Fibroblast of the aortic adventitia (primary cell): ENCODE measurements at places on chromosomes 12 and 14.

- DNase-seq: peak; percentile 57
These were observed 114.2 kb downstream of the PCNX1 start for GRCh38 chr14:71021347-71022011.

DNA sequence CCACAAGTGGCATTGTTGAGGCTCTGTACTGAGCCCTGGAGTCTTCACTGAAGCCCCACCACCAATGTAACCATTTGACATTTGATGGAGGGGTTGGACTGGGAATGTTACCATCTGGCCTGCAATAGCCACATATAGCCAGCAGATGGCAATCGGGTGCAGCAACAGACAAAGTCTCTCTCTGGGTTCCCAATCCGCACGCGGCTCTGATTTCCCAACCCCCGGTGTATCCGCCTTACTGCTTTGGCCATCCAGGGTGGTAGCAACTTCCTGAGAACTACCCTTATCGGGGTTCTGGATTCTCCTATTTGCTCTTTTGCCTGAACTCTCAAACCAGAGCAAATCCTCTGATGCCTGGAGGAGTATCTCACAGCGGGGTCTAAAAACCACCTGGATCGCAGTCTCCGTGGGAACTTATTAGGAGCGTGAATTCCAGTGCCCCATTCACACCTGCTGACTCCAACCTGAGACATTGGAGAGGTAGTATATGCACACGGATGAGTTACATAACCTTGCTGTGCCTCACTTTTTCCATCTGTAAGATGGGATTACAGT, 14.2 kb downstream of the VRTN start:
- DNase-seq: peak; percentile 81

DNA sequence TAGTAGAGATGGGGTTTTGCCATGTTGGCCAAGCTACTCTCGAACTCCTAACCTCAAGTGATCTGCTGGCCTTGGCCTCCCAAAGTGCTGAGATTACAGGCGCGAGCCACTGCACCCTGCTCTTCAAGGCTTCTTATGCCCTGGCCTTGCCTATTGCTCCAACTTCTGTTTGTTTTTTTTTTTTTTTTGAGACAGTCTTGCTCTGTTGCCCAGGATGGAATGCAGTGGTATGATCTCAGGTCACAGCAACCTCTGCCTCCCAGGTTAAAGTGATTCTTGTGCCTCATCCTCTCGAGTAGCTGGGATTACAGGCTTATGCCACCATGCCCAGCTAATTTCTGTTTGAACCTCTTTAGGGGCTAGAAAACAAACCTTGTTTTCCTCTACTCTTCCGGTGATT, 6.0 kb upstream of the ABCD4 start:
- DNase-seq: no peak

- no peak for DNase-seq
These were observed 263.0 kb downstream of the ACSS3 start for GRCh38 chr12:81340910-81341309.

DNA sequence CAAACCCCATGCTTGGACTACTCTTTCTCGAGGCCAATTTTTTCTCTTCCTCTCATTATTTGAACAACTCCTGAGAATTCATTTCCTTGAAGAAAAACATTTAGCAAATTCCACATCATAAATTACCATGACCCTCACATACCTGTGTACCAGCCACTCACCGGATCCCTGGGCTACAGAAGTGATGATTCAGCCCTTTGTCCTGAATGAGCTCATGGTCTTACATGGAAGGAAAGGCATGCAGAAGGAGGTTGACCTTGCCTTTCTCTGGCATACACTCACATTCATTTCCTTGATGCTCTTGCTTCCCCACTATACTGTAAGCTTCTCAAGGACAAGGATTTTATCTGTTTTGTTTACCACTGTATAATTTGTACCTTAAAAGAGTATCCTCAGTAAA, 191.5 kb downstream of the SLC5A8 start:
- DNase-seq: peak; percentile 81
